Activated T-helper 1 cell treated with anti-CD3 and anti-CD28 coated beads, Interleukin-2, amount 50 U/mL, for 16 hours (primary cell): ENCODE measurements at places on chromosomes 13 and 19.

GRCh38 chr13:98272549-98272948 is 95.5 kb upstream of the RNF113B start:
- no peak for DNase-seq

DNA sequence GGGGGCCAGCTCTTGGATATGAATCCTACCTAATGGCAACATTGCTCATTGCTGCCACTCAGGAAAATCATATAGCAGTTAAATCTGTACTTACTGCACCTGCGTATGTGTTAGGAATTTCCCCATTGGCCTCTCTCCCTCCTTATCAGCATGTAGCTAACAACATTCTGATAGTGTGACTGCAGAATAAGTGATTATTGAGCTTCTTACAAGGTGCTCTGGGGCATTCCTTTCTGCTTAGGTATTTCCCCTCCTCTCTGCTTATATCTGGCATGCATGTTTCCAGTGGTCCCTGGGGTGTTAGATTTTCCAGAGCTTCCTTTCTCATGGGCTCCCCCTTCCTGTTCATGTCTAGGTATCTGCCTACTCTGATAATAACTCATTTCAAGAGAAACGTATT is 414.1 kb upstream of the SLITRK1 start:
- no peak for DNase-seq

DNA sequence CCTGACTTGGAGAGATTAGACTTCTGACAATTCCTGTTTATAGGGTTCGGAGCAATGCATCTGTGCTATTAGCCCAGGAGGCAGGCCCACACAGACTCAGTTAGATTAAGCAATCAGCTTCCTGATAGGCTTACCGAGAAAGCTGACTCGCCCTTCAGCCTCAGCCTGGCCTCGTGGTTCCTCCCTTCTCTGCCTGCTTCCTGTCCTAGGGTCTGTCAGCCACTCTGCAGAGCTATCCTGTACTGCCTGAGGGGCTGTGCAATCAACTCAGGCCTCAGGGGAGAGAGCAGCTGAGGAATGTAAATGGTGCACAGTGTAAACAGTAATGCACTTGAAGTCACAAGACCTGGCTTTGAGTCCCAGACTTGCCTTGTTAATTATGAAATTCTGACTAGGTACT is 30.7 kb downstream of the HTR2A start:
- no peak for DNase-seq

DNA sequence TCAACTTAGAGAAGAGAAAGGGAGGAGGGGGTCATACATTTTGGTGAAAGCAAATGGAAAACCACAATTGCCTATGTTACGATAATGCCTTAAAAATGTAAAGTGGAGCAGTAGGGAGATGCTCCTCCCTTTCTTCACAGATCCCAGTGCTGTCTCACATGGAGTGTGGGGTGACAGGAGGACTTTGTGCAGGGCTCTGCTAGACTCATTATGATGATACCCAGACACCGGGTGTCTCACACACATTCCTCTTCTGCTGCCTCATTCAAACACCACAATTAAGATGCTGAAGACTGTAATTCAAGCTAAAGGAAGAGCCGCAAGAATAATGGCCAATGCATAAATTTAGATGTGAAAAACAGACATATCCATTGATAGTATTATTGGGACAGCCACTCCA is 150.6 kb downstream of the LHFPL6 start:
- DNase-seq = no peak

DNA sequence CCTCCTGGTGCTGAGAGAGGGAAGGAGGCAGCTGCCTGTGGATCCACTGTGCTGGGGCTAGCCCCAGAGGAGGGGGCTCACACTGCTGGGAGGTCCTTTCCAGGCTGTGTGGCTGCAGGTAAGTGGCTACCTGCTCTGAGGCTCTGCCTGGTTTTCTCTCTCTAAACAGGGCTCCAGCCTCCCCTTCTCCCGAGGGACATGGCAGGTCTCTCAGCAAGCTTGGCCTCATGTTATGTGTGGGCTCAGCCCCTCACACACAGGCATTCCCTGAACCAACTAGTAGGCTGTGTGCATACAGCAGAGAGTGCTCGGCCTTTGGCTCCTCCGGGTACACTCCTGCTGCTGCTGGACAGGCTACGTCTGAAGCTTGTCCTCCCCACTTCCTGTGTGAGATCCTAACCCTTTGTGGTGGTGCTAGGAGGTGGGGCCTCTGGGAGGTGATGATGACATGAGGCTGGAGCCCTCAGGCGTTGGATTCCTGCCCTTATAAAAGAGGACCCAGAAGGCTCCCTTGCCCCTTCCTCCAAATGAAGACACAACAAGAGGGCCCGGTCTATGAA is 4.2 kb downstream of the ZNF835 start:
- no peak for DNase-seq

DNA sequence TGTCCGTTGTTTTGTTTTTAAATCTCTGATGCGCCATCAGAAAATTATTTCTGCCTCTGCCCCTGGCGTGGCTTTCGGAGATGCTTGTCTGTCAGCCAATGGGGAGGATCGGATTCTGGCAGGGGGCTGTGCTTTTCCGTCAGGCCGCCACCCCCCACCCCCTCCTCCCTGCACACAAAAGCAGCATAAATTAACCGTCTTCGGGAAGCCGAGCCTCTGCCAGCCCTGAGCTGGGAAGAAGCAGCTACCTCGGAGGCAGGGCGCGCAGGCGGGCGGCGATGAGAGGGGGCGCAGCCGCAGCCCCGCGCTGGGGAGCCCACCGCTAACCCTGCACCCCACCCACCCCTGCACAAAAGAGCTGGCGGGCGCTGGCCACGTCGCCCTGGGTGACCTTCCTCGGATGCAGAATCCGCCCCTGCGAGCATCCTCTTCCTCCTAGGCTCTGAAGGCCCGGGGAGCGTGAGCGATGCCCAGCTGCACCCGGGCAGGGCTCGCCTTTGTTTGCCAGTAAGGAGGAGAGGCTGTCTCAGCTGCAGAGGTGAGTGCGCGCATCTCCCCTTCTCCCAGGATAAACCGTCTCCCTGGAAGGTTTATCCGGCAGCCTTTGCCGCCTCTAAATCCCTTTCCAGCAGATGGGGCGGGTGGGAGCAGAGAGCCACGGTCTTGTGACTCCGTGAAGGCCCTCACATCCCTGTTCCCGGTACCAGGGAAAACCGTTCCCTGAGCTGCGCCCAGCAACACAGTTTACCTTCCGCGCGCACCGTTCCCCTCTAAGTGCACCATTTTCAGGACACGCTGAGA is at the start of gene ATCAY:
ATCAY (plus strand) TSS at position 215 of the 801 bp plus-strand sequence. CDS start 5,083 bp downstream, outside the sequence.
- DNase-seq = no peak

DNA sequence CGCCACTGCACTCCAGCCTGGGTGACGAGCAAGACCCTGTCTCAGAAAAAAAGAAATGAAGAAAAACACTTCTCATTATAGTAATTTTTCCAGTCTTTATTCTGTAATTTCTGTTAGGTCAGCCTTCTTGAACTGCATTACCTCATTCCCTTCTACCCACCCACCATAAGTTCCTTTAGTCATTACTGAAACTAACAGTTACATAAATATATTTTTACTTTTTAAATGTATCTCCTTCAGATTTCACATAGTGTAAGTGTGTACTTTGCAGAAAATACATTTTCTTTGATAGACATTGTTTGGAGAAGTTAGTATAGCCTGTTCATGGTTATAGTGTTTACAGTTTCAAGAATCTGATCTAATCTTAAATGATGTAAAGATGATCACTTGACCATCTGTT is 31.7 kb upstream of the KCTD4 start:
- no peak for DNase-seq

DNA sequence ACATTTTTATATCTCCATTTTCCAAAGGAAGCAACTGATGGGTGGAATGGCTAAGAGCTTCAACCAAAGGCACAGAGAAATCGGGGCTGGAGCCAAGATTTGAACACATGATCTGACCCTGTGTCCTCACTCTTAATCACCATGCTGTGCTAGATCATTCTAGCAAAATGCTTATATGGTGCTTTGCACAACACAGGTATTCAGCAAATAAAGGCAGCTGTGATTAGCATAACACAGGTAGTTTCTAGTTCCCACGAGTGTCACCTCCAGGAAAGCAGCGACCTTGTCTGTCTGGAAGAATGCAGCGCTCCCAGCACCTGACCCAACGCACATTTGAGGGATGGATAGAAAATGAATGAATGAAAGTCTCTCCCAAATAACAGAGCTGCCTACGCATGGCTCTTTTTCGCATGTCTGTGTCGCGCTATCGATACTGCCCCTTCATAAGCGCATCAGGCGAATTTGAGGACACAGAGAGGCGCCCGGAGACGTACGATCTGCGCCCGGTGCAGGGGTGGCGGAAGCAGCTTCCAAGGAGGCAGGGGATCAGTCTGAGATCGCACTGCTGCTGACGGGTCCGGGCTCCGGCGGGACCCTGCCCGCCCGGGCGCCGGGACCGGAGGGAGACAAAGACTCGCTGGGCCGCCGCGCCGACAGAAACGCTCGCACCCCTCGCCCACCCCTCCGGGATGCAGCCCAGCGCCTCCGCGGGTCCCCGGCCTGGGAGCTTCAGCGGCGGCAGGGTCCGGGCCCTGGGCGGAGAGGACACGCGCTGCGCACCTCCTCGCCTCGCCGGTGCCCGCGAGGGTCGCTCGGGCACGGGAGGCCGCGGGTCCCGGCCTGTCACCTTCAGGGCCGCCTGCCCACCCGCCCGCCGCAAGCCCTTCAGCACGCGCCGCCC is 609 bp downstream of the EPS15L1 start:
- no peak for DNase-seq

DNA sequence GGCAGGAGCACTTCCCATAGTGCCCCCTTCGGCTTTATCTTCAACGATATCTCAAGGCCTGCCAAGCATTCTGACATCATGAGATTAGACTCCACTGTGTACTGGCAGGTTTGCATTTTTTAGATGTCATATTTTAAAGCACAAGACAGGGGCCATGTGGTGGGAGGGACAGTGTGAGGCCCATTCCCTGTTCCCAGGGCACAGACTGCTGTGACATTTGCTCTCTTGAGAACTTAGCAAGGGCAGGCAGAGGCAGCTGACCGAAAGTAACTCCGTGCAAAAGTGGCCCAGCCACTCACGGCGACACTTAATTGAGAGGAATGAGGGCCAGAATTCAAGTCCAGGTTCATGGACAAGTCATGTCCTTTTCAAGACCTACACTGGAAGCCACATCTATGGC is 201.8 kb downstream of the COL4A1 start:
- no peak for DNase-seq

DNA sequence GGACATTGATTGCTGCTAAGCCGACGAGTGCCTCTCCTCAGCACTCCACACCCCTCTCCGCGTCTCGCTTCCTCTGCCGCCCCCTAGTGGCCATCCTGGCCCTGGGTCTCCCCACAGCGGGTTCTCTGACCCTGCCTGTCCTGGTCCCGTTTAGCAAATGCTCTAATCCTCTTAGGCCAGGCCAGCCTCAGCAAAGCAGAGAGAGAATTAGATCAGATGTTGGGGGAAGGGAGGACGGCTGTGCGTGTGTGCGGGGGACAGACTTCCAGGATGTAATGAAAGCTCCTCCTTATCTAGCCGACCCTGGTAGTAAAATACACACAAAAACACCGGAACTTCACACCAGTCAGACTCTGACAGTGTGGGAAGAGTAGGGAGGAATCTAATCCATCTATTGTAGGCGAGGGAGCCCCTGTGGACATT is 4.5 kb downstream of the TPRX2 start:
- DNase-seq = peak; percentile 74

- DNase-seq = no peak
Measured at GRCh38 chr19:35023428-35023827, 6.8 kb upstream of the SCN1B start.

DNA sequence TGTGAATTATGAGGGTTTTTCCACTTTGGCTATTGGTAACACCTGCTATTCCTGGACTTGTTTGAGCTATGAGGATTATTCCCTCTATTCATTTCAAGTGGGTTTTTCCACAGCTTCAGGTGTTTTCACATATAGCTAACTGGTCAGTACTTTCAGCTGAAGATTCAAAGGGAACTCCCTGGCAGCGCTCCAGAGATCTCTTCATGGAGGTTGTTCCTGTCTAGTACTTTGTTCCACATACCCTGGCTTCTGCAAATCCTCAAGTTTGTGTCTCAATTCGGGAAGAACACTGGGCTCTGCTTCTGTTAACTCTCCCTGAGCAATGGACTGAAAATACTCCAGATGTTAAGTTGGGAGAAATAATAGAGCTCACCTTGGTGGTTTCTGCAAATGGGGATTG is 5.6 kb upstream of the ZNF607 start:
- DNase-seq = no peak

- DNase-seq = no peak
Measured at GRCh38 chr13:110377826-110378201, 70.7 kb downstream of the COL4A2 start.

- DNase-seq = no peak
Measured at GRCh38 chr19:45164577-45165335, 4.0 kb upstream of the NKPD1 start.

- no peak for DNase-seq
Measured at GRCh38 chr19:45952686-45953505, 20.8 kb downstream of the NOVA2 start.

DNA sequence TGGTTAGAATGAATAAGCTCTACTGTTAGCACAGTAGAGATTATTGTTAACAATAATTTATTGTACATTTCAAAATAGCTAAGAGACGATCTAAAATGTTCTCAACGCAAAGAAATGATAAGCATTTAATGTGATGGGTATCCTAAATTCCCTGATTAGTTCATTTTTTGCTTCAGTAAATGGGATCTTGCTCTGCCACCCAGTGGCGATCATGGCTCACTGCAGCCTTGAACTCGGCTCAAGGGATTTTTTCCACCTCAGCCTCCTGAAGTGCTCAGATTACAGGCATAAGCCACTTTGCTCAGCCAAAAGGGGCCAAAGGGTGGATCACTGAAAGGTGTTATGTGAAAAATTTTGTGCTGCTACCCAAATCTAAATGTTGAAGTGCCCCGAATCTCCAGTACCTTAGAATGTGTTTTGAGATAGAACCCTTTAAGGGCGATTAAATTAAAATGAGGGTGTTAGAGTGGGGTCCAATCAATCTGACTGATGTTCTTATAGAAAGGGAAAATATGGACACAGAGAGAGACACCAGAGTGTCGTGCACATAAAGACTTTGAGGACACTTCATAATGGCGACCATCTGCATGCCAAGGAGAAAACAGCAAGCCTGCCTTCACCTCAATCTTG is 31.5 kb upstream of the ZNF766 start:
- DNase-seq = peak; percentile 21

- no peak for DNase-seq
Measured at GRCh38 chr13:95226932-95227695, 74.1 kb downstream of the ABCC4 start.

GRCh38 chr19:33278403-33279269 is 23.7 kb downstream of the CEBPA start:
- DNase-seq = no peak

GRCh38 chr13:25733696-25734435 is 317.9 kb downstream of the SHISA2 start:
- no peak for DNase-seq
